A172 (cell line): ENCODE measurements at places on chromosomes 3 and 15. TPM values are rescaled to one million over a fixed set of nuclear protein-coding genes. Genes with fewer than 3 reads are reported as not detected.

Gene P2RY14
- total RNA-seq, result 0.03 and 0.05 TPM in 2 replicates

Gene MUC20
- 0.05 TPM in 1 of 2 replicates, not detected in the other for total RNA-seq

Gene CFAP44
- 0.55 and 0.69 TPM in 2 replicates for total RNA-seq

Gene SPTSSB
- total RNA-seq, result not detected in 2 replicates

Gene MEX3B
- 4.0 and 4.7 TPM in 2 replicates for total RNA-seq

Gene MKRN2OS
- total RNA-seq, result not detected in 2 replicates

Gene GABRR3
- total RNA-seq, result not detected in 2 replicates

Gene CHST14
- total RNA-seq, result 39.0 and 49.1 TPM in 2 replicates
